Right ventricle myocardium superior (tissue), 1 donor: ENCODE measurements at places on chromosomes 1 and 21. TPM values are rescaled to one million over a fixed set of nuclear protein-coding genes. Genes with fewer than 3 reads are reported as not detected.
A peak's percentile ranks its signal among the peaks of the same experiment; 100 is the strongest.

GRCh38 chr21:42264245-42265195 lies 45.6 kb downstream of the ABCG1 start:
- DNase-seq = peak; percentile 20

The LDLRAD1 gene
- total RNA-seq = not detected

DNA sequence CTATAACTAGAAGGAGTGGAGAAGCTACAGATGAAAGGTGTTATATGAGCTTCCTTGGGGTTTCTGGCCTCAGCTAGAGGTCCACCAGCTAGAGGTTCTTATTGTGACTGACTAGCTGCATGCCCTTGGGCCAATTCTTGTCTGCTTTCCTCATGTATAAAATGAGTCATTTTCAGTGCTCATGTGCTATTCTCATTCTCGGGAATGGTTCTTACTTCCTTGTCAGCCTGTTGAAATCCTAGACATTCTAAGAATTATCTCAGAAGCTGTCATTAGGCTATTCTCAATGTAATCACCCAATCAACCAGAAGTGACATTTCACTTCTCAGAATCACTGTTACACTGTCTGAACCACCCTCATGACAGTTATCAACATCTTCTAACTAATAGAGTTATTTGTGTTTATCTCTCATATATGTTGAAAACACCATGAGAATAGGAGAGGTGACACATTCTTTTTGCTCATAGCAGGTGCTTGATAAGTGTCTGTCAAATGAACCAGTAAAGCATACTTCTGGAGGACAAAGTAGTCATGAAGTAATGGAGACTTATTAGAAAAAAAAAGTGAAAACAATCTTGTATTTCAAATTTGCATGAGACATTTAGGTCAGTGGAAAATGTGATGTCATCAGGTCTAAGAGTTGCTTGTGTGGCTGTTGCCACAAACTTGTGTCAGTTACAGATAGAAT lies 122.8 kb upstream of the IVNS1ABP start:
- no peak for DNase-seq

The KRTAP21-1 gene
- not detected for total RNA-seq

The KCNH1 gene
- not detected for total RNA-seq

The FCRL6 gene
- total RNA-seq = 0.32 TPM

DNA sequence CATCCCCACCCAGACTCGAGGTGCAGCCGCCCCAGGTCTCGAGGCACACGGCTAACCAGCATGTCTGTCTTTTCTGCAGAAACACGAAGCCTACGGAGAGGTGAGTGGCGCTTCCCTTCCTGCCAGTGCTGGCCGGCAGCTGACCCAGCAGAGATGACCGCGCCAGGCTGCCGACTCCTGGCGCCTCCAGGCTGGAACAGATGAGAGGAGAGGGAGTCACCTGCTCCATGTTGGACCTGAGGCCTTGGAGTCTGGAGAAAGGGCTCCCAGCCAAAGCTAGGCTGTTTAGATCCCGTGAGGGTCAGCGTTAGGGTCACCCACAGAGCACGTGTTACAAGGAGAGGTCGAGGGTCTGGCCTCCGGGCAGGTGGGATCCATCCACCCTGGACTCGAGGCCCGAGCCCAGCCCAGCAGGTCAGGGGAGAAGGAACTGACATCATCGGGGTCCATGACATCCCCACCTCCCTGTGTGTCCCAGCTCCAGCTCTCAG lies 14.9 kb downstream of the COL6A2 start:
- no peak for DNase-seq

DNA sequence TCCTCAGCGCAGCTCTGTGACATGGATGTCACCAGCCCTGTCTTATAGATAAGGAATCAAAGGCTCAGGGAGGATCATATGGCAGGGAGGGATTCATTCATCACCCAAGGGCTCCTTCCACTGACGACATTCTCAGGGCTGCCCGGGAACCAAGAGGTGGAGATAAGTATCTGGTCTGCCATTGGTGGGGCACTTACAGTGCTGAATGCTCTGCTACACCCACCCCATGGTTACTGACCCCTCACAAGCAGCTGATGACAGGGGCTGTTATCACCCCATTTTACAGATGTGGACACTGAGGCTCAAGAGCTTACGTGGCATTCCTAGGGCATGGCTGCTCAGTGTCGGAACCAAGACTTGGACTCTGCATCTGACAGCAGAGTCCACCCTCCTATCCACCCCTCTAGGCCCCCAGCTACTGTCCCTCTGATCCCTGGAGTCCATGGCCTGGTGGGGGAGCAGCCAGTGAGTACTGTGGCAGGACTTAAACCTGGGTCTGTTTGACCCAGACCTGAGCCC lies 155.1 kb downstream of the PTPRU start:
- DNase-seq = no peak

The IGSF21 gene
- total RNA-seq = 0.89 TPM

- no peak for DNase-seq
These were observed 7.8 kb upstream of the TMEM222 start for GRCh38 chr1:27314169-27314568.

DNA sequence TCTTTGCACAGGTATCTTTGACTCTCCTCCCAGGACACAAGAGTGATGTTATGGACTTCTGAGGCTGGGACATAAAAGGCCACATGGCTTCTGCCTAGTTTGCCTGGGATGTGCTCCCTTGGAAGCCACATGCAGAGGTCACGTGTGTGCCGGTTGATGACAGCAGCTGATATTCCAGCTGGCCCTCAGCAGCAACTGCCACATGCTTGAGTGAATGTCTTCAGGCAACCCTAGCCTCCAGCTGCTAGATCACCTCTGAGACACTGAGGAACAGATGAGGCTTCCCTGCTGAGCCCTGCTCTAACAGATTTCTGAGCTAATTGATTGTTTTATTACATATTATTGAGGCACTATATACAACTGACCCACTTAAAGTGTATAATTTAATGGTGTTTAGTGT lies 11.6 kb upstream of the AKR7A3 start:
- DNase-seq = no peak

DNA sequence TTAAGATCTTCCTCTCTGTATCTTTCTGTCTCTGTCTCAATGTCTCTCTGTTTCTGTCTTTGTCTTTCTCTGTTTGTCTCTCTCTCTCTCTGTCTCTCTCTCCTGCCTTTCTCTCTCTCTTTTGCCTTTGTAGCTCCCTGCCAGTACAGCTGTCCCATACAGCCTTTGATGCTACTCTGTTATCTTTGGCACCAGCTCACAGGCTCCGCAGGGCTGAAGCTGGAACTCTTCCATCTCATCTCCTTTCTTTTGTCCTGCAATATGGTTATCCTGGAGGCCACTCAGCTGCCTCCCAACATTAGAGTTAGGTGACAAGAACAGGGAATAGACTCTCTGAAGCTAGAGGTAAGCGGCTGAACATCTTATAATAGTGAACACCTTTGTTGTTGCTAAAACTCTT lies 354.3 kb upstream of the NEGR1 start:
- DNase-seq = no peak

The MANEAL gene
- total RNA-seq = 0.91 TPM

- DNase-seq = no peak
These were observed 20.7 kb upstream of the SYNJ1 start for GRCh38 chr21:32748529-32748928.

- no peak for DNase-seq
These were observed 52.9 kb upstream of the CNTN2 start for GRCh38 chr1:204990059-204990664.

DNA sequence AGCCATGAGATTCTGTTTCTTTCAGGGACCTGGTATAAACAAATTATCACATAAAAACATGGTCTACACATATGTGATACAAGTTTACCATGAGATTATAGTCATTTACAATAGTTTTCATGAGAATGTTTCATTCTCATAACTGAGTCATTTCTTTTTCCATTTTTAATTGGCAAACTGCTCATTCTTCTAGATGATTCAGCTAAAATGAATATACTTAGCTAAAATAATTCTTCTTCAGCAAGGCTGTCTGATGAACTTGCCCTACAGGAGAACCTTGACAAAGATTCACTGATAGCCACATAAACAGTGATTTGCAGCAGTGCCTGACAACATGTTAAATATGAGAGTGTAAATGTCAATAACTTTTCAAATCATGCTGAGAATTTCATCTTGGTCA lies 253.2 kb downstream of the FMN2 start:
- no peak for DNase-seq

DNA sequence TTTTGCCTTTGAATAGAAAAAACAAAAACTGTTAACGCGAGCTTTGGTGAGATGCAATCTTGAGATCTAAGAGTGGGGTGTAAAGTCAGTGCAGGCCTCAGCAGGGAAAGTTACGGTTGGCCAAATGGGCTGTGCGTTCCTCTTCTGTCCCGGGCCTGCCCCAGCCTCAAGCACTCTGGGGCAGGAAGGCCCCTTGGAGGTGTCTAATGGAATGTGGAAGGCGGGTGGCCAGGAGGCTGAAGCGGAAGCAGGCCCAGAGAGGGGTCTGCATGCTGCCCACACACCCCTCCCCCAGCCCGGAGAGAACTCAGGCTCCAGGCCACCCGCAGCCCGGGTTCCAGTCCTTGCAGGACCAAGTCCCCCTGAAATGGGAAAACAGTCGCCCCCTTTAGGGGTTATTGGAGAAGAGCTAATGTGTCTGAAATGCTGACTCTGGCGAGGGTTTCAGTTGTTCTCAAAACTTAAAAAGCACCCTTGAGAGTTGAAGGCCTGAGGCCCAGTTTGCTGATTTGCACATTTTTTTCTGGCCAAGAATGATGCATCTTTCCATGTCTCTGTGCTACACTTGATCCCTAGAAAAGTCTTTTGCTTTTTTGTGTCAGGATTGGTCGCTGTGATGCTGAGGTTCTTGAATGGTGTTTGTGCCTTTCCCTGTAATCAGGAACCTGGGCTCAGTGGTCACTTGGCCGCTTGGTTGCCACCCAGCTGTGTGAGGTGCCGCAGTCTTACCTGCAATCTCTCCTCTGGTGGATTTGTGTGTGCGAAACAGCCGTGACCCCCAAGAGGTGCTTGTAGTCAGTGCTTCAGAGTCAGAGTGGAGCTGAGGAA lies 2.0 kb downstream of the COL18A1 start:
- DNase-seq = peak; percentile 43

DNA sequence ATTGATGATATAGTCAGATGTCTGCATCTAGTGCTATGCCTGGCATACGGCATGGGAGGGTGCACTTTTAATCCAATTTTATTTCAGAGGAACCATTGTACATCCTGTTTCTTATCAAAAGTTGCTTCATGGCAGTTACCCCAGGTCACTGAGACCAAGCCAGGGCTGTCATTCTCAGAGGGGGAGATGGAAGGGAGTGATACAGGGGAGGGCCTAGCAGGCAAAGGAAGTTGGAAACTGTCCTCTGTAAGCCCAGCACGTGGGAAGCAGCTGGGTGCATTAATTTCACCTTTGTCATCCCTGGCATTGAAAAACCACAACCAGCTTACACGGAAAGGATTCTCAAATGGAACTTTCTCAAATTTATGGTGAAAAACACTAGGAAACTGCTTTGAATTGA lies 458.7 kb upstream of the ADAMTS5 start:
- peak; percentile 33 for DNase-seq

The OR2T29 gene
- not detected for total RNA-seq

DNA sequence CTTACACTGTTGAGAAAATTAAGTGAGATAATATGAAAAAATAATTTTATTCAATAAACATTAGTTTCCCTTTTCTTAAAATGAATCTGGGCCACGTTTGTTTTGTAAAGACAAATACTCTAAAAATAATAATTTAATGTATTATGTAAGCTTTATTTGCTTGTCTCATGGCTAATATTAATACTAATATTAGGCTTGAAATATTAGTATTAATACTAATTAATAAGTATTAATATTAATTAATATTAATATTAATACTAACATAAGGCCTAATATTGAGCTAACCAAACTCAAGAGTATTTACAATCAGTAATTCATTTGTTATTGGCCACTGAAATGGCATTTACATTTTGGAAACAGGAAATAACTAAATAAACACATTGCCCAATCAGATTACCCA lies 280.1 kb upstream of the ESRRG start:
- DNase-seq = no peak

DNA sequence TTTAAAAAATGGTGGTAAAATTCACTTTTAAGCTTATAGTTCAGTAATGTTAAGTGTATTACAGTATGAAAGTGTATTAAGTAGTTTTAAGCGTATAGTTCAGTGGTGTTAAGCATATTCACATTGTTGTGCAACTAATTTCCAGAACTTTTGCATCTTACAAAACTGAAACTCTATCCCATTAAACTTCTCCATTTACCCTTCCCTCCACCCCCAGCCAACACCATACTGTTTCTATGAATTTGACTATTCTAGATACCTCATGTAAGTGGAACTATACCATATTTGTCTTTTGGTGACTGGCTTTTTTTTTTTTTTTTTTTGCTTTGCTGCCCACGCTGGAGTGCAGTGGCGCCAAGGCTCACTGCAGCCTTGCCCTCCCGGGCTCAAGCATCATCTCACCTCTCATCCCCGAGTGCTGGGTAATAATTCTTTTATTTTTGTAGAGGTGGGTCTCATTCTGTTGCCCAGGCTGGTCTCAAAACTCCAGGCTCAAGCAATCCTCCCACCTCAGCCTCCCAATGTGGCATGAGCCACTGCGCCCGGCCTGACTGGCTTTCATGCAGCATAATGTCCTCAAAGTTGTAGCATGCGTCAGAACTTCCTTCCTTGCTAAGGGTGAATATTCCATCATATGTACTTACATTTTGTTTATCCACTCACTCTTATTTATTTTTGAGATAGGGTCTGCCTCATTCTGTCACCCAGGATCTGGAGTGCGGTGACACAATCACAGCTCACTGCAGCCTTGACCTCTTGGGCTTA lies 45.1 kb upstream of the BMP8B start:
- DNase-seq = no peak

The RCAN1 gene
- 36.0 TPM for total RNA-seq

DNA sequence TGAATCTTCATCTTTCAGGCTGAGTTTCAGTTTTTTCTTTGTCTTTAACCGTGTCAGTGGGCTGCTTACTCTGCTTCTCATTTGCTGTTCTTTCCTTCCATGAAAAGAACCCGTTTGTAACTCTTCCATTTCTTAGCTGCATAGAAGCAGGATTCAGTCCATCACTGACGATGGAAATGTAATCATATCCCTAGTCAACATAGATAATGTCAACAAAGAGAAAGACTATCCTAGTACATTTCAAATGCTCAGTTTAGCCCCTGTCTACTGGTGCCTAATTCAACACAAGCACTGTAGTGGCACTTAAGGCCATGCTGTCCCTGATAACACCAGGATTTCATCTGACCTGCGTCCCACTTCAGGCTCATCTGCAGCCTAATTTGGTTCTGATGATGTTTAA lies 376 bp downstream of the GBP1 start:
- DNase-seq = no peak

- DNase-seq = no peak
These were observed 1.2 kb downstream of the DMRTA2 start for GRCh38 chr1:50421768-50422674.

- DNase-seq = no peak
These were observed 95.3 kb upstream of the DISP3 start for GRCh38 chr1:11383553-11384169.

GRCh38 chr1:37305108-37305507 lies 169.3 kb upstream of the ZC3H12A start:
- DNase-seq = no peak

GRCh38 chr1:175783126-175783722 lies 39.8 kb upstream of the TNR start:
- no peak for DNase-seq

- no peak for DNase-seq
These were observed 175.5 kb downstream of the ASTN1 start for GRCh38 chr1:176989023-176989422.

- no peak for DNase-seq
These were observed 138.4 kb upstream of the DSCAM start for GRCh38 chr21:40985370-40985769.

- DNase-seq = no peak
These were observed 47.1 kb upstream of the IRF2BP2 start for GRCh38 chr1:234656944-234657654.

GRCh38 chr1:16386454-16387113 lies 19.5 kb downstream of the SZRD1 start:
- peak; percentile 39 for DNase-seq

The CAPN9 gene
- total RNA-seq = 0.83 TPM
